ENCODE measurements at places on chromosomes 6 and 20.

GRCh38 chr6:39725632-39725997 is 407 bp upstream of the KIF6 start:
- no peak for DNase-seq

DNA sequence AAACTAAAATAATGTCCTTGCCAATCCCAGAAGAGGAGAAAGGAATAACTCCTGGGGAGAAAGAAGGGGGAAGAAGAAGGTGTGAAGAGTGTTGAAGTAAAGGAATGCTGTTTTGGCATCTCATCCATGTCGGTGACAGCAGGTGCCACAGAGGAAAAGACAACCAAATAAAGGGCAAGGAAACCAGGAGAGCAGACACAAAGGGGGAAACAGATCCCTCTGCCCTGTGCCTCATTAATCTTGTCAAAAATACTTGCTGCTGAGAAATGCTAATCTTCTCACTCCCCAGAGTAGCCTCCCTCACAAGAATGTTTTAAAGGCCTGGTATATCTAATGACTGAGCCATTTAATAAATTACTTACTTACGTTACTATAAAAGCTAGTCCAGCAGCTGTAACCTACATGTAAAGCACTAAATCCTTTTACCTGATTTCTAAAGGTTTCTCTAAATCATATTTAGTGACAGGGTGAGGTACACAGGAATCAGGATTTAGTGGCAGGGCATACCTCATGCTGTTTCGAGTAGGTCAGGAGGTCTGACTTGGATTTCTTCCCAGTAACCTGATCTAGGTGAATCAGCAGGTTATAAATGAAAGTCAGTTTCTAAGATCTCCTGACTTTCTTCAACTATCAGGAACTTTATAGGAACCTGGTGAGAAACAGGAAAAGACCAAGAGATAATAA is 377.1 kb downstream of the CENPW start:
- peak; percentile 28 for DNase-seq

GRCh38 chr6:101392586-101393230 is 800 bp upstream of the GRIK2 start:
- DNase-seq: no peak

DNA sequence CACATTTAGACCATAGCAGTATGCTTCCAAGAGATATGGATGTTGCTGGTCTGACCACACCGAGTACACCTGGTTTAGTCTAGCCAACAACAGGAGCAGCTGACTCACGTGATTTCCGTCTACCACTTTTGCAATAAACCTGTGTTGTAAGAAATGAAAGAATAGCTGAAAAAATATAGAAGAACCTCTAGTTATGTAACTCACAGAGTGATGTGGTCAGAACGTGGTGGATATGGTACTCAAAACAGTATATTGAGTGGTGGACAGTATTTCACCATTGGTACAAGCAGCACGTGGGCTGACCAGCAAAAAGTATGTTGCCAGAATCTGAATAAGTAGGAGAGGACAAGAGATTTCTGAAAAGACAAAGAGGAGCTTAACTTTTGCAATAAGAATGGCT is 226.9 kb downstream of the TBC1D7 start:
- DNase-seq: no peak

DNA sequence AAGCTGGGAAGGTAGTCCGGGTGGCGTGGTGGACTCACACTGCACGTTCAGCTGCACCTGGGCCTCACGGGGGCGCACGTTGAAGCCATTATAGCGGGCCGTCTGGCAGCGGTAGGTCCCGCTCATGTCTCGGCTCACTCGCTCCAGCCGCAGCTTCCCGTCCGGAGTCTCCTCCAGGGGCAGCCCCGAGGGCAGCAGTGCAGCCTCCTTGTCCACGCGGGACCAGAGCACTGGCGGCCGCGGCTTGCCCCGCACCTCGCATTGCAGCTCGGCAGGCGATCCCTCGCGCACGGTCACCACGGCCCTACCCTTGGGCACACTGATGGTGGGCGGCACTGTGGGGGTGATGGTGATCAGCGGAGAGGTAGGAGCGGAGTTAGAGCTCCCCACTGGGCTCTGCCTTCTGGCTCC is 47.6 kb downstream of the MDGA1 start:
- DNase-seq: no peak

DNA sequence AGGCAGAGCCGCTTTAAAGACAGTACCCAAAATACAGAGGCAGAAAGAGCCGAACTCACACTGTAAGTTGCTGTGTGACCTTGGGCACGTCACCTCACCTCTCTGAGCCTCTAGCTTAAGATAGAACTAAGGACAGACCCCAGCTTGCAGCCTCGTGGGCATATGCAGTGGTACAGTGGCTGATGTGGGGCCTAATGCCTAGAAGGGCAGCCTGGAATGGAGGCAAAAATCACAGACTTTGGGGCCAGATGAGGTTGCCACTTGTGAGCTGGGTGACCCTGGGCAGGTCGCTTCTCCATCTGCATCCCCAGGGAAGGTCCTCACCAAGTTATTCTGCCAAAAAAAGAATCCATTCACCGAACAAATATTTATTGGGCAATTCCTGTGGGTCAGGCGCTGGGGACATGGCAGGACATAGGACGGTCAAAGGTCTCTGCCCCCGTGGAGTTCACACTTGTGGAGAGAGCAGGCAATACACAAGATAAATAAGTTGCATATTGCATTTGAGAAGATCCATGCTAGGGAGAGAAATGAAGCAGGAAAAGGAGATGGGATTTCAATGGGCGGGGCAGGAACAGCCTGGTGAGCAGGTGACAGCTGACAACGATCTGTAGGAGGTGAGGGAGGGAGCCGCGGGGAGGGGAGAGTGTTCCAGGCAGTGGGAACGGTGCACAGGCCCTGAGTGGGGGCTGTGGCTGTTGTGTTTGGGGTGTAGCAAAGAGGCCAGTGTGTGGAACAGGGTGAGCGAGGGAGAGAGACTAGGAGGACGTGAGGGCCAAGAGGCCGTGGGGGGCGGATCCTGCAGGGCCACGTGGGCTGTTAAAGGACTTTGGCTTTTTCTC is 115.2 kb downstream of the CEBPB start:
- no peak for DNase-seq

GRCh38 chr6:138493413-138493812 is 5.9 kb downstream of the NHSL1 start:
- peak; percentile 87 for DNase-seq

DNA sequence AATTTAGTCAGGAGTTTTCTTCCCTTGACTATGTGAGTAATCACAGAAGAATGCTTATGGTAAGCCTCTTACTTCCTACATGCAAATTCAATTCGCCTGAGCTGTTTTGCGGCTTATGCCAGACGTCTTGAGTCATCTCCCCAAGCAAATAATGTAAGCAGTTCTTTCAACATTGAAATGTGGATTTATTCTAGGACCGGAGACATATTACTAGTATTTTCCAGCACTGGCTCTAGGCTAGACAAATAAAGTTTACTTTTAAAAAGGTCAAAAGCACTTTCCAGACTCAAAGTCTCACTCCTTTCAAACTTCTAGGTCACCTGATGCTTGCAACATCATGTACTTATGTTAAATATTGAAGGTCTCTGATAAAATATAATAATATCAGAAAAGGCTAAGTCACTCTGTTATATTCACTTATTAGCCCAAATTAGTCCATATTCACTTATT is 38.1 kb upstream of the NOX3 start:
- DNase-seq: peak; percentile 95

GRCh38 chr6:40124924-40125323 is 190.7 kb upstream of the MOCS1 start:
- no peak for DNase-seq

DNA sequence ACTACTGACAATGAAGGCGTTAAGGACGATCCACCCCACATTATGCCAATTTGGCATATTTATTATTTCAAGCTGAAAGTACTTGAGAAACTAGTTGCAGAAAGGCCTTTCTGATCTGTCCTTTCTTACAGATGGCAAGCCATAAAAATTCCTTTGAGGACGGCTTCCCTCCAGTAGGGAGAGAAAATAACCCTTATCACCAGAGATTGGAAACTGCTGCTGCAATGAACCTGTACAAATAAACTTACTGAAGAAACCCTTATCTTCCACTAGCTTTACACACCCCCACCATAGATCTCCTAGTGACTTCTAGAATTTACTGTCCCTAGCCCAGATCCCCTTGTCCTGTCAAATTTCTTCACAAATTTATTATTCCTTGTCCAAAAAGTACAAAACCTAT is 105.2 kb downstream of the MAP7 start:
- no peak for DNase-seq

- DNase-seq: no peak
These were observed 86.4 kb upstream of the TENT5A start for GRCh38 chr6:81838724-81839426.

DNA sequence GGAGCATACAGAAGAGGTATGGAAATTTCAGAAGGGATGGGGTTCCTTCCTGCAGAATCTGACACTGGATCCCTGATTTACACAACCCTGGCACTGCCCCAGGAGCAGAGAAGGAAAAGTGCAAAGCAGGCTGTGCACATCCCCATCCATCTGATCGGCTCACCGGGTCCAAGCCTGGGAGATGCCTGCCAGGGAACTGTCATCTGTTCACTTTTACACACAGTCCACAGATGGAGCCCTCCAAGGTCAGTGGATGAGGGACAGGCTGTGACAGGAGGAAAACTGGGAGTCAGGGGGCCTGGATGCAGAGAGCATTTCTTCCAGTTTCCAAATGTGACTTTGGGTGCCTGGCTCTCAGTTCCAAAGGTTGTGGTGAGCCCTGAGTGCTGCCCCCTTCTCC is 11.0 kb upstream of the SYNDIG1 start:
- DNase-seq: no peak

- DNase-seq: peak; percentile 2
These were observed 180.4 kb downstream of the BTBD9 start for GRCh38 chr6:38459291-38459690.

DNA sequence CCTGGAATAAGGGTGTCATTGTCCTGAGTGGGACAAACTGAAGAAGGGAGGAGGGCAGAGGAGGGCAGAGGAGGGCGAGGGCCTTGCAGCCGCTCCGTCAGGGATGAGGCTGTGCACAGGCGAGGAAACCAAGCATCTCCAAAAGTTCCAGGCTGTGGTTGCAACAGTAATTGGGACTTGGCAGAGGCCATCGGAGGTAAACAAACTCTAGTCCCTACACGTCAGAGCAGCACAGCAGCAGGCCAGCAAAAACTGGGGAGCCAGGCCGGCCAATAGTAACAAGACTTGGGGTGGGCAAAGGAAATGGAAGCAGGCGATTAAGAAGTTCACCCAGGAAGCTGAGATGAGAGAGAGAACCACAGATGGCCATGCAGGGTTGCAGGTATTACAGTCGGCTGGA is 142.8 kb downstream of the SMOC2 start:
- DNase-seq: no peak

DNA sequence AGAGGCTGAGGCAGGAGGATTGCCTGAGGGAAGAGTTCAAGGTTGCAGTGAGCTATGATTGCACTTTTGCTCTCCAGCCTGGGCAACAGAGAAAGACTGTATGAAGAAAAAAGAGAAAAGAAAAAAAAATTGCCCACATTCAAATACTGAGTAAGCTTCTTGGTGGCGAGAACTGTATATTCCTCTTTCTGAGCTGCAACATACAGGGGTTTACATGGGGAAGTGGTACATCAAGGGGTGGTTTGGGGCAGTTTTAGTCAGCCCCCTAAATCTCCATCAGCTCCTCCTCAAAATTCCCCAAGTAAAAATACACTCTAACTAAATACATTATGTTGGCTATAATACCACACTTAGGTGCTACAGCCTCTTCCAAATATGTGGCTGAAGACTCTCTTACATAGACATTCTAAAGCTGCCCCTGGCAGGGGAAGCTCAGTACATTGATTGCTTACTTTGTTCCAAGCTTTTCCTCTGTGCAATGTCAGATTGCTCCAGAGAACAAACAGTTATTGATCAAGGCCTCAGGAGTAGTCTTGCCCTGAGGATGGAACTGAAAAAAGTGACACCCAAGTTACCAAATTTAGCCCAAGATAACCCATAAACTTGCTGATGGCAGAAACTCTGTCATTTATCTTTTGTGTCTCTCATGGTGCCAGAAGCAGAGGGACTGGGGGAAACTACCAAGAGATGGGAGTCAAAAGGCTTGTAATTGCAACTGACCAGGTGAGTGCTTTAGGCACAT is 107.4 kb upstream of the RIPOR2 start:
- no peak for DNase-seq

GRCh38 chr20:52025938-52026337 is 165.6 kb downstream of the ZFP64 start:
- DNase-seq: no peak

DNA sequence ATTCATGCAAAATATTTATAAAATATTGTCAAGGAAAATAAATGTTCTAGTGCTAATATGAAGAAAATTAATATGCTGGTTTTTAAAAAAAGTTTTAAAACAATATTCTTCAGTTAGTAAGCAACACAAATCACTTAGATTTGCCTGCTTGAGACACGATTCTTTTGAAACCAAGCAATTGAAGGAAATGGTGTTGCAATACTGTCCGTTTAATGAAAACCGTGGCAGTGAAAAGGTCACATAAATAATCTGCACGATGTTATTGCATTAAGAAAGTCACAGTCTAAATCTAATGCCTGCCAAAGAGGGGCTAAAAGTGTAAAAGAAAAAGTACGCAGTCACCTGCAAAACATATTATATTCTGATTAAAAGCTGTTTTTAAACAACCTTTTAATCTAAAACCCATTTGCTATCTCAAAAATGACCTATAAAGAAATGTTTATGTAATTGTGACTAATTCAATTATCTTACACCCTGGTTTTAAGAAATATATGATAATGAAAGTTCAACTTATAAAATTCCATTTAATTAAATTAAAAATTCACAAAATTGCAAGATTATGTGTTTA is 143.0 kb downstream of the GMDS start:
- DNase-seq: peak; percentile 10

- peak; percentile 56 for DNase-seq
These were observed at the start of gene BICRAL for GRCh38 chr6:42781796-42782688. BICRAL (plus strand) TSS chr6:42782052; CDS start chr6:42822023, 39,971 bp downstream.
